ENCODE measurements at places on chromosomes 5 and 9.

DNA sequence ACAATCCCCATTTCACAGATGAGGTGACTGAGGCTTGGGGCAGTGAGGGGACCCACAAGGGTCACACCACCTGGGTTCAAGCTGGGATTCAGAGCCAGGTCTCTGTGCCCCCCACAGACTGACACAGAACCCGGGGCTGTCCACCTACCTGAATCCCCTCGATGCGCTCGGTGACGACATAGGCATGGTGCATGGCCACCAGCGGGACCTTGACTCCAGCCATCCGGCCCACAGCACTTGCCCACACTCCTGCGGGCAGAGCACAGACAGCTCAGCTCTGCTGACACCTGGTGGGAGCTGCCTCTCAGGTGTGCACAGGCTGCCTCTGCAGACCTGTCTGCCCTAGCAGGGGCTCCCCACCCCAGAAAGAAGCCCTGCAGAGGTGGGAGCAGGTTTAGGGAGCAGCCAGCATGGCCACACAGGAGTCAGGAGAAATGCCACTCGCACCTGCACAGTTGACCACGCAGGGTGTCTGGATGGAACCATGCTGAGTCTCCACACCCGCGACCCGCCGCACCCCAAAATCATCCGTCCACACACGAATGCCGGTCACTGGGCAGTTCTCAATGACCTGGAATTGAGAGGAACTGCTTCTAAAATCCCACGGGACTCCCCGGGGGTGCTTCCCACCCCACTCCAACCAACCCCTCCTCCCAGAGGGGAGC lies 8.4 kb downstream of the SARDH start:
- DNase-seq = no peak

DNA sequence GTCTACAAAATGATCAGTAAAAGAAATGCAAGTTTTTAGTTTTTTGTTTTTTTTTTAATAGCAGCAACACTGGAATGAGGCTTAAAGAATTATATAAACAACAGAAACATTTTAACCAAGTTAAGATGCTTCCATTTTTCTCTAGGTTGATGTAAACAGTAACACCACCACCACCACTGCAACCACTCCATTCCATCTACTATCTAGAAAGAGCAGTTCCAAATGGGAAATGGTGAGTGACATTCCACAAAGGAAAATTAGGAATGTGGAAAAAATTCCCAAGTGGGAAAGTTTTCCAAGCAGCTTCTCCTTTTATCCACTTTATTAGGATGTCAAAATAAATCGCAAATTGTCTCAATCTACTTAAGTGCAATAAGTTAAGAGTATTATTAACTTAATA lies 32.6 kb downstream of the SLC38A9 start:
- no peak for DNase-seq

GRCh38 chr9:95435074-95435728 lies 81.6 kb downstream of the PTCH1 start:
- no peak for DNase-seq

GRCh38 chr5:137502632-137503031 lies 3.5 kb upstream of the SPOCK1 start:
- no peak for DNase-seq

DNA sequence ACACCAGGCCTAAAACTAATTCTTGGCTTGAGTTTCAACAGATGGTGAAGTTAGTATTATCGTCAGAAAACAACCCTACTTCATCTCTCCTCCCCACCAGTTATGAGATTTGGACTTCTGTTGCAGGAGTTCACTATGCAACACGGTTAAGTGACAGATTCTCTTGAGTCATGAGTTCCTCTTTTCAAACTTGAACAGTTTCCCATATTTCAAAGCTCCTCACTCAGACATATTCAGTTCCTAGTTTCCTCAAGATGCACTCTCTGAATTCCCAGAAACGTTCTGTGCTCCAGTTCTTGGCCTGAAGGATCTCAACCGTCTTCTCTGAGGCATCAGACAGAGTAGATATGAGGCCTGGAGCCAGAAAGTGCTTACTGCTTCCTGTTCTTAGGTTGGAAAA lies 7.3 kb upstream of the PTGER4 start:
- no peak for DNase-seq

- DNase-seq = no peak
These were observed 6.1 kb downstream of the SAR1B start for GRCh38 chr5:134626369-134627014.

- DNase-seq = no peak
These were observed 256.0 kb downstream of the SLIT3 start for GRCh38 chr5:169044962-169045361.

GRCh38 chr9:21481470-21482056 lies 550 bp downstream of the IFNE start:
- DNase-seq = no peak

DNA sequence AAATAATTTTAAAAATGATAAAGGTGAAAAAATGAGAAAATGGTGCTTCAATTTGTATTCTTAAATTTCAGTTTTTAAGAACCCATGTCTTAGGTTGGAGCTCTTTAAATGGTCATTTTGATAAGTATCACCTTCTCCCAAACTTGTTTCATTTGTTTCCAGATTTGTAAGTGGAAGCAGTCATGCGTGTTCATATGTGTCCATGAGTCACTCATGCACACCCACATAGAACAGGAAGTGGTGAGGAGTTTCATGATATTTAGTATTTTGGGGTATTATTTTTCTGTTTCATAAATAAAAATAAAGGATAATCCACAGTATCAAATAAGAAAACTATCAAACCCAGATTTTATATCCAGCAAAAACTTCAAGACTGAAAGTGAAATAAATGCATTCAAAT lies 570.4 kb upstream of the ST8SIA4 start:
- no peak for DNase-seq

GRCh38 chr9:129557192-129558036 lies 63.5 kb downstream of the C9orf50 start:
- no peak for DNase-seq

GRCh38 chr5:166961028-166961427 lies 1330.4 kb upstream of the WWC1 start:
- DNase-seq = no peak
